Activated naive CD8-positive, alpha-beta T cell treated with anti-CD3 and anti-CD28 coated beads for 36 hours (primary cell): ENCODE measurements at places on chromosomes 7 and 10. TPM values are rescaled to one million over a fixed set of nuclear protein-coding genes. Genes with fewer than 3 reads are reported as not detected.

The IKZF1 gene
- 225 TPM for total RNA-seq

DNA sequence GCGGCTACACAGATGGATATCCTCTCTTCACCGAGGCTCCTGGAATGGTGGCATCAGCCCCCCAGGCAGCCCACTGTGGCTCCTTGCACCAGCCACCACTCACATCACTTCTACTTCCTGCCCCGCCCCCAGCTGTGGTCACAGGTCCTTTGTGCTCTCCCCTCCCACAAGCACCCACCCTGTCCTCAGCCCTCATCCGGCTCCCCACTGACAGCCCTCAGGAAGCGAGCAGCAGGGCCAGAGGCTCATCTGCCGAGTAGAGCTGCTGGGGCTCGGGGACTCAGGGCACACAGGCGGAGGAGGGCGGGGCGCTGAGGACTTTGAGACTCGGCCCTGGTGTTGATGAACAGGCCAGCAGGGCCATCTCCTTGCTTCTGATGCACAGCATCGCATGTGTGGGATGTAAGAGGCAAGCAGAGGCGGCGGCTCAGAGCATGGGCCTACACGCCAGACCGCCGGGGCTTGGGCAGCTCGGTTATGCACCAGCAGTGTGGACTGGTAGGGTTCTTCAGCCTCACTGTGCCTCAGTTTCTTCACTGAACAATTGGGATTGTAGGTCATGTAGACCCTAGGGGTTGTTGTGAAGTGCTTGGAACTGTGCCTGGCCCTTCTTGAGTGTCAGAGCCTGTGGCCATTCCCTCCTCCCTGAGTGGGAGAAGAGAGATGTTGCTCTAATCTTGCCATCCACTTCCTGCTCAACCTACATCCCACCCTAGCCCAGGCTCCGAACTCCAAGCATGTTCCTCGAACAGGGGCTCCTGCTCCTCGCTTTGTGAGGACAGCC, at the start of gene PRF1:
TSS of gene PRF1 (minus strand) at position 77 of the 784 bp plus-strand sequence. CDS start 1,839 bp downstream, outside the sequence.
- H3K27me3 ChIP-seq = no peaks in the 10 kb centered on the region
- DNase-seq = peak; percentile 87
- H3K27ac ChIP-seq = peak within 1 kb of the TSS; percentile 95
- H3K4me1 ChIP-seq = peaks cover 59% of the 10 kb centered on the region
- peak within 1 kb of the TSS; percentile 97 for H3K4me3 ChIP-seq
- H3K36me3 ChIP-seq = peaks cover 17% of the 10 kb centered on the region

The ANKRD30A gene
- total RNA-seq = not detected

DNA sequence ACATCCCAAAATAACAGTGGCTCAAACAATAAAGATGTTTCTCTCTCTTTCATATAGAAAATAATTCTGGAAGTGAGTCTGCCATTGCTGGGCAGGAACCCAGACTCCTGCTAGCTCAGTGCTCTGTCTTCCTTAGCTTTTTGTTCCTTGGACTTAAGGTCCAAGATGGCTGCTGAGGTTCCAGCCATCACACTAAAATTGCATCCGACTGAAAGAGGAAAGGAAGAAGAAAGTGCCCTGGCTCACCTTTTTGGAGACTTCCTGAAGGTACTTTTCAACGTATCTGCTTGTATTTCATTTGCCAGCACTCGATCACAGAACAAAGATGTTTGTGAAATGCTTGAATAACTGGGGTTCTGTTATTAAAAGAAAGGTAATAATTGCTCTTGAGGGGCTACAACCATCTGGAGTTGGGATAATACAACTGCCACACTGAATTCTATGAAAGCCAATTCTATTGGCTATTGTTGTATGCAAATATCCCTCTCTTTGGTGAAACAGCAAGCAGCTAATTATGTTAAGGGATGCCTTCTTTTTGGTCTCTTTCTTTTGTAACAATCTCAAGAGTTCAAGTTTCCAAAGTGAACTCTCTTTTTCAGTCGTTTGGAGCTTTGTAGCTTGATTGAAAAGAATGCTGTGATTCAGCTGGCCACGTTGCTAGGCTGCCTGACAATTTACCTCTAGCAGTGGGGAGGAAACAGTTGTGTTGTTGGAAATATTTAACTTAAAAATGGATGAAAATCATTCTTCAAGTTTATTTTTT, 83.9 kb downstream of the BAMBI start:
- no peak overlapping the region for H3K27ac ChIP-seq
- H3K4me3 ChIP-seq = no peak overlapping the region
- no peak for DNase-seq
- H3K36me3 ChIP-seq = no peaks in the 10 kb centered on the region
- no peaks in the 10 kb centered on the region for H3K4me1 ChIP-seq
- peaks cover 31% of the 10 kb centered on the region for H3K27me3 ChIP-seq

The SKIDA1 gene
- total RNA-seq = not detected

DNA sequence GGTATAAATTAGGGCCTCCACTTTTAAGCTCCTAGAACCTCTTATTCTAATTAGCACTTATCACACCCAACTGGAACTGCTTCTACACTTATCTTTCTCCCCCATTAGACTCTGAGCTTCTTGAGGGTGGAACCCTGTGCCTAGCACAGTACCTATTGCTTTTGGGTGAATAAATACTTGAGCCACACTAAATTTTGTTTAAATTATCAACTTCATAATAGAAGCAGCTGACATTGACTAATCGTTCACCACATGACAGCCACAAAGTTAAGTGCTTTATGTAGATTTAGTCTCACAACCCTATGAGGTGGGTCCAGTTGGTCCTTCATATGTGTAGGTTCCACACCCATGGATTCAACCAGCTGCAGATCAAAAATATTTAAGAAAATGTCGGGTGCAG, 36.0 kb upstream of the DNAJB12 start:
- no peak for DNase-seq
- H3K27me3 ChIP-seq = no peaks in the 10 kb centered on the region
- H3K4me1 ChIP-seq = peaks cover 5% of the 10 kb centered on the region
- H3K4me3 ChIP-seq = no peak overlapping the region
- no peak overlapping the region for H3K27ac ChIP-seq

The SFRP5 gene
- total RNA-seq = 0.27 TPM

GRCh38 chr10:7856678-7857077, 38.4 kb downstream of the TAF3 start:
- no peak for DNase-seq
- no peaks in the 10 kb centered on the region for H3K27me3 ChIP-seq
- H3K4me1 ChIP-seq = peaks cover 16% of the 10 kb centered on the region
- H3K27ac ChIP-seq = no peak overlapping the region
- H3K36me3 ChIP-seq = peaks cover 42% of the 10 kb centered on the region
- no peak overlapping the region for H3K4me3 ChIP-seq

- H3K4me3 ChIP-seq = no peak overlapping the region
- no peaks in the 10 kb centered on the region for H3K4me1 ChIP-seq
- H3K27me3 ChIP-seq = no peaks in the 10 kb centered on the region
- no peak overlapping the region for H3K27ac ChIP-seq
These were observed 668.2 kb upstream of the IGFBP3 start for GRCh38 chr7:46589286-46589685.

- H3K27me3 ChIP-seq = no peaks in the 10 kb centered on the region
- no peaks in the 10 kb centered on the region for H3K4me1 ChIP-seq
- no peak overlapping the region for H3K4me3 ChIP-seq
- peaks cover 7% of the 10 kb centered on the region for H3K36me3 ChIP-seq
These were observed 329.2 kb upstream of the LRGUK start for GRCh38 chr7:133797818-133798520.
